ENCODE measurements at places on chromosomes 11 and 22.

DNA sequence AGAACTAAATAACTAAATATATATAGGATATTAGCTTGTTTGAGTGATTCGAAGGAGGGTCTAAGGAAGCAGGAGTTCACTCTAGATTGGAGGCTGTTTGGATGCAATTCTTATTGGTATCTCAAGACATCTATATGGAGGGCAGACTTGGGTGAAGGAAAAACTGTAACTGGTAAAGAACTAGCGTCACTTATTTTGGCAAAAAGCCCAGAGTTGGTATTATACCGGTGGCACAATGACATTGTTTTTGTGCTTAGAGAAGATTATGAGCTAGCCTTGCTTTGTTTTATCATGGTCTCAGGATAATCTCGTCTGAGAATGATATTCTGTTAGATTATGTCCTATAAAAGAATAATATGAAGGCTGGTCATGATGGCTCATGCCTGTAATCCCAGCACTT lies 6.0 kb upstream of the SLC35F2 start:
- H3K4me1 ChIP-seq = no peaks in the 10 kb centered on the region
- DNase-seq = no peak
- no peak overlapping the region for H3K27ac ChIP-seq
- H3K36me3 ChIP-seq = no peaks in the 10 kb centered on the region

- no peaks in the 10 kb centered on the region for H3K4me1 ChIP-seq
- H3K27me3 ChIP-seq = no peaks in the 10 kb centered on the region
- DNase-seq = no peak
- no peak overlapping the region for H3K4me3 ChIP-seq
These were observed 741.1 kb upstream of the LUZP2 start for GRCh38 chr11:23755769-23756168.

DNA sequence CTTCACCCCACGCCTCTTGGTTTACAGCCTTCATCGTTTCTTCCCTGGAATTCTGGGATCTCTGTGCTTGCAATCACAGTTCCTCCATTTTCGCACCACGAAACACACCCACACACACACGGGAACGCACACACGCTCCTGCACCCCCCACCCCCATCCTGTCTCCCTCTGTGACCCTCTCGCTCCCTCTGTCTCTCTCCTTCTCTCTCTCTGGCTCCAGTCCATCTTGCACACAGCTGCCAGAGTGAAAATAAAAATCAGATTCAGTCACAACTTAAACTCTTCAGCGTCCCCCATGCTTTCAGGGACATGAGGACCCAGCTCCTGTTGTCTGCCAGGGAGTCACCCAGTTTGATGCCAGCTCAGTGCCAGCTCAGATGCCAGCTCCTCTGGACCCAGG lies 3.0 kb downstream of the GAL start:
- peaks cover 8% of the 10 kb centered on the region for H3K27me3 ChIP-seq
- H3K27ac ChIP-seq = no peak overlapping the region

DNA sequence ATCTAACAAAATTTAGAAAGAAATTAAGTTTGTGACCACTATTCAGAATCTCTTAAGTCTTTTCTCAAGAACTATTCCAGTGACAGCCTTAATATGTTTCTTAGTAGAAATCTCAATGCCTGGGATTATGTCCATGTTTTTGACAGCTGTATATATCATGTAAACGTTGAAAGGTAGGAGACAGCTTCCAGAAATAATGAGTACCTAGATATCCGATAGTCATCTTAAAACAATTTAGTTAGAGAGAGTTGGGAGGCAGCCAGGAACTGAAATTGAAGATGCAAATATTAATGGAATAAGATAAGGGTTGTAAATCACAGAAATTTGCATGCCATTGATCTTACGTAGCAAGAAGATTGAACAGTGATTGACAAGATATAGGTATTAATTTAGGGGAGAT lies 955.2 kb downstream of the JRKL start:
- H3K27me3 ChIP-seq = no peaks in the 10 kb centered on the region
- no peak overlapping the region for H3K27ac ChIP-seq
- H3K4me1 ChIP-seq = no peaks in the 10 kb centered on the region
- H3K4me3 ChIP-seq = no peak overlapping the region
- H3K36me3 ChIP-seq = no peaks in the 10 kb centered on the region

DNA sequence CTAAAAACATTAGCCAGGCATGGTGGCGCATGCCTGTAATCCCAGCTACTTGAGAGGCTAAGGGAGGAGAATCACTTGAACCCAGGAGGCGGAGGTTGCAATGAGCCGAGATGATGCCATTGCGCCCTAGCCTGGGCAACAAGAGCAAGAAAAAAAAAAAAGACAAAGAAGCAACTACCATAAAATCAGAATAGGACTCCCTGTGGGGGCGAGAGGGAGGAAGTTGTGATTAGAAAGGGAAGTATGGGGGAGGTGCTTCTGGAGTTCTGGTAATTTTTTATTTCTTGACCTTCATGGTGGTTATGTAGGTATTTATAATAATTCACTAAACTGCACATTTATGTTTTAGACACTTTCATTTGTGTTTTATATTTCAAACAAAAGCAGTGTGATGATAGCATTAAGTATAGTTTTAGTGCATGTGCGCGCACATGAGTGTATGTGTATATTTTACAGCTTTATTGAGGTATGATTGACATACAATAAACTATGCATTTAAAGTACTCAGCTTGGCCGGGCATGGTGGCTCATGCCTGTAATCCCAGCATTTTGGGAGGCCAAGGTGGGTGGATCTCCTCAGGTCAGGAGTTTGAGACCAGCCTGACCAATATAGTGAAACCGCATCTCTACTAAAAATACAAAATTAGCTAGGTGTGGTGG lies 43.5 kb downstream of the SIK2 start:
- no peak for DNase-seq
- no peaks in the 10 kb centered on the region for H3K36me3 ChIP-seq
- H3K27ac ChIP-seq = no peak overlapping the region
- no peaks in the 10 kb centered on the region for H3K27me3 ChIP-seq

GRCh38 chr11:6268820-6269219 lies 9.2 kb downstream of the CCKBR start:
- H3K4me3 ChIP-seq = no peak overlapping the region
- DNase-seq = no peak
- H3K27me3 ChIP-seq = no peaks in the 10 kb centered on the region
- H3K4me1 ChIP-seq = no peaks in the 10 kb centered on the region
- H3K27ac ChIP-seq = no peak overlapping the region

GRCh38 chr11:111363985-111364384 lies 15.1 kb downstream of the POU2AF1 start:
- no peaks in the 10 kb centered on the region for H3K4me1 ChIP-seq
- DNase-seq = no peak
- H3K36me3 ChIP-seq = no peaks in the 10 kb centered on the region
- no peaks in the 10 kb centered on the region for H3K27me3 ChIP-seq
- no peak overlapping the region for H3K27ac ChIP-seq
